ENCODE measurements at places on chromosomes 3 and 15.

- DNase-seq = peak; percentile 97
These were observed 34.3 kb downstream of the TMEM44 start for GRCh38 chr3:194598771-194599557.

- DNase-seq = no peak
These were observed 19.5 kb downstream of the PPCDC start for GRCh38 chr15:75042730-75043508.

DNA sequence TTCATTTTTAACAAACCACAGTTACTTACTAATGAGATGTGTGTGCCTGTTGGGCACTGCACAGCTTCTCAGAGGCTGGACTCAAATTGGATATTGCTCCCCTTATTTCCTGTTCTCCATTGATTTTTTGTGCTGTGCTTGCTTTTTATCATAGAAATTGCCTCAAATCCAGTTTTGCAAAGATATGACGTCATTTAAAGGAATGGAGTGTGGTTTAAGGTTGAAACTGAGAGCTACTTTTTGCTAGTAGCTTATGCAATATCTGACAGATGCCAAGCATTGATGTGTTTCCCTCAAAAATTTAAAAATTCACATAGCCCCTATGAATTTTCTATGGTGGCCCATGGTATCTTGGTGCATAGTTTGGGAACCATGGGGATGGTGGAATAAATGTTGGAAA lies 67.7 kb upstream of the ROPN1 start:
- no peak for DNase-seq

GRCh38 chr15:50577492-50577891 lies 31.0 kb upstream of the USP50 start:
- no peak for DNase-seq

- DNase-seq = no peak
These were observed 42.0 kb downstream of the GSK3B start for GRCh38 chr3:120052225-120052624.

- no peak for DNase-seq
These were observed 13.8 kb upstream of the NSMCE3 start for GRCh38 chr15:29283381-29283780.

DNA sequence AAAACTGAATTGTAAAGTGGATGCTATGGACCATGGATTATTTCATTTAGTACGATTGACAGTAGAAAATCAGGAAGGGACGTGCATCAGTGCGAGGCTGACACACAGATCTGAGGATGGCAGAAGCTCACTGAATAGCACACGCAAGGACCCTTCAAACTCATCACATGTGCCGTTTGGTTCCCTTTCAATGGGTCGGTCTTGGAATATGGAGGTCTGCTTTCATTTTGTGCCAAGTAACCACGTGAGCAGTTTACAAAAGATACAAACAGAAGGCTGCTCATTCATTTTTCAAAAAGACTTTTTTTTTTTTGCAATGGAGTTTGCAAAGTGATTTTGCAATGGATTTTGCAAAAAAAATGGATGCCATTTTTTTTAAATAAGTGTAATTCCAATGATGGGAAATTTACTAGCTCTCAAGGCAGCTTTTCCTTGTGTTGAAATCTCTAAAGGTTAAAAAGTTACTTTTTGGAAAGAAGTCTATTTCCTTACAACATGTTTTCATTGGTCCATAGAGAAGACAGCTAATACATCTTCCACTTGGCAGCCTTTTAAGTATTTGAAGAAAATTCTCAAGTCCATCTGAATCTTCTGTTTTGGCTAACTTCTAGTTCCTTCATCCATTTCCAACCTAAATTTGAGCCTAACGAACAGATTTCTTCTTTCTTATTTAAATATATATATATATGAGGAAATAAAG lies 392.3 kb upstream of the TPRG1 start:
- DNase-seq = no peak

- DNase-seq = no peak
These were observed 67.1 kb upstream of the CHD2 start for GRCh38 chr15:92833106-92833433.

DNA sequence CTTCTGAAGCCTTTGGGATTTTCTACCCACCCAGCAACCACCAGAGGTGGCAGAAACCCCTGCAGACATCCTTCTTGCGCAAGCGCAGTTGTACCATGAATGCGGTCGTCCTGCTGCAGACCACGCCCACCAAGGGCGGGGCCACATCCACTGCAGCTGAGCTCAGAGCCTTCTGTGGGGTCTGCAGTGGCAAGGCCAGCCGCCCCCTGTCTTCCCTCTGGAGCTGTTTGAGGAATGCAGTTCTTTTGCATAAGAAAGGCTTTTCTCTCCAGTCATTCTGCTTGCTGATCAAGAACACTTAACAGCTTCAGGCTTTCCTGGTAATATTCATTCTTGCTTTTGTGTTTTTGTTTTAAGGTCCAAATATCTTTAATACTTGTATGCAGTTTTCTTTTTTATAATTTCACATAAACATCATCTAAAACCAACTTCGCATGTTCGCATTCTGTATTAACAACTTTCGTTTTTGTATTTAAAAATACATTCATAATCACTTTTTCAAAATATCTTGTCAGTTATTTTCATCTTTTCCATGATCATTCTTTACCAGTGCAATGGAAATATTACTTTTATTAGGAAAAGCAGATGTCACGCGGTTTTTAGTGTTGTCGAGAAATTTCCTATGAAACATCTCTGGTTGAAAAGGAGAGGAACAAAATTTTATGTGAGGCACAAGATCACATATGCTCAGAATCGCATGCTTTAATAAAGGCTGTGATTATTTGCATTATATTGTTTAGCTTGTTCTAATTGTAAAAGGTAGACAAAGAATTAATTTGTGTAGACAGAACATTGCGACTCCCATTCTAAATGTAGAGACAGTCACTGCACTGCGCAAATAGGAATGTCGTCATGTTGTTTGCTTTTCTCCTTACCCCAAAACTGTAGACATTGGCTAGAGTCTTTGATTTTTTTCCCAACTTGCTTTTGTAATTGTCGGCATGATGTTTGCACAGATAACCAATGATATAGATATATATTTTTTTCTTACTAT lies 98.1 kb upstream of the SNRPN start:
- no peak for DNase-seq

DNA sequence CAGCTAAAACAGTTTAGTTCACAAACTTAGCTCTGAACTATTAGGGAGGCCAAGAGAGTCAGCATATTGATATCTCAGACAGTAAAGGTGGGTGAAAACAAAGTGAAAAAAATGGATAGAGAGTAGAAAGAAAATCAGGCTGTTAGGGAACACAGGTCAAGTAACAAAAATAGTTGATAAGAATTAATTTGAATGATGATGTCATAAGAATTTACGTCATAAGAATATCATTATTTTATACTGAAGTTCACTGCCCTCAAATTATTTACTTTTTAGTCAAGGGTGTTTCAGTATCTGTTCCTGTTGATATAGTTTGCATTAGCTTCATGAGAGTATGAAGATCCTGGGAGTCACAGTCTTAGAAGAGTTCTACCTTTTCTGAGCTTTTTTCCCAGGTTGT lies 1134.6 kb downstream of the SI start:
- no peak for DNase-seq

GRCh38 chr15:62691008-62691407 lies 351.5 kb upstream of the TPM1 start:
- no peak for DNase-seq

GRCh38 chr15:31243895-31244294 lies 82.7 kb upstream of the KLF13 start:
- no peak for DNase-seq

- DNase-seq = no peak
These were observed 60.4 kb upstream of the SPPL2A start for GRCh38 chr15:50825946-50826345.

DNA sequence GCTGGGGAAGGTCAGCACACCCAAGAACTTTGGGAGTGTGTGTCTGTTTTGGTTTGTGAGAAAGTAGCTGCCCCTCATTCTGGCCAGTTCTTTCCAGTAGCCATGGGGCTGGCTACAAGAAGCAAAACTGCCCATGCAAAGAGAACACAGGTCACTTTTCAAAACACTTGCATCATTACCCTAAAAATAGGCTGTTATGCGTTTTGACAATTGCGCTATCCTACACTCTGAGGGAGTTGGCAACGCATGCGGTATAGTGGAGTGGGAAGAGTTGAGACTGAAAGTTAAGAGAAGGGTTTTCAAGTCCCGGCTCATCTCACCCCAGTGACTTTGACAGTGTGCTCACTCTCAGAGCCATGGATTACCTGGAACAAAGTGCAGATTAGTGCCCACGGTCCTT lies 41.8 kb upstream of the MYZAP start:
- no peak for DNase-seq

DNA sequence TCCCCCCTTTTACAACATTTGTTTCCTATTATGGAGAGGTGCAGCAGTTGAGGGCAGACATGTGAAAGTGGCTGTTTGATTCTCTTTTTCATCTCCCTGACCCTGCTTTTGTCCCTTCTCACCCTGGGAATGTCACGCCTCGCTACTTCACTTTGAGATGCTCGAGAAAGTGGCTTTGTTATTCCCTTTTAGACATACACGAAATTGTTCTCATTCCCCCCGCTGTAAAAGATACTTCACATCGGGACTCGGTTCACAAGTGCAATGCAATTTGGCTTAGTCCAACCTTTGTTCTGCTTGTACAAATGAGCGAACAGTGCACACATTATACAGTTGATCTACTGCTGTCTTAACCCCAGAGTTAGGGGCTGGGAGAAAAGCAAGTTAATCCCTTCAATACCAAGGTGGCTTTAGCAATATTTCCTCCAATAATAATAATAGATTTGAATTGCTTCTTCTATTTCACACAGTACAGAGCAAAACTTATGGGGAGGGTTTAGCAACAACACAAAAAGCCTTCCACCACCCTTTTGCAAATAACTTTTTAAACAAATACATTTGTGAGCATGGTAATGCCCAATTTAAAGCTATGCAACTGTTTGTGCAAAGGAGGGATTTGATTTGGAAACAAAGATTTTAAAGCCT lies 5.7 kb upstream of the FOXB1 start:
- DNase-seq = no peak

DNA sequence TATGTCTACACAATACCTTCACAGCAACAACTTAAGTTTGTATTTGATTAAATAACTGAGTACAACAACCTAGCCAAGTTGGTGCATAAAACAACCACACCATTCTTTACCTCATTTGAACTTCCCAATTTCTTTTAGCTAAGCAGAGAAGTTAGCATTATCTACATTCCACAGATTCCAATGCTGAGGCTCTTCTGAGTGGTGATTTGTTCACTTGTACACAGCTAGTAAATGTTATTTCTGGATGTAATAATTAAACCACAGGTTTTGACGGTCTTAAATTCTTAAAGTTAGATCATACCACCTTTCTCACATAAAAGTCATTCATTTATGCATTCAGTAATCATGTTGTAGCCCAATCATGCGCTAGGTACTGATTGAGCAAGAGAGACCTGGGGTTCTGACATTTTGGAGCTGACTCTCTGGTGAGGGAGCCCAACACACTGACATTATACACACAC lies 102.5 kb downstream of the SST start:
- peak; percentile 91 for DNase-seq

GRCh38 chr3:176262071-176262470 lies 935.2 kb downstream of the TBL1XR1 start:
- peak; percentile 50 for DNase-seq

- DNase-seq = no peak
These were observed 30.2 kb downstream of the IFT80 start for GRCh38 chr3:160368804-160369203.

GRCh38 chr15:68814596-68814995 lies 6.1 kb downstream of the ANP32A start:
- no peak for DNase-seq

DNA sequence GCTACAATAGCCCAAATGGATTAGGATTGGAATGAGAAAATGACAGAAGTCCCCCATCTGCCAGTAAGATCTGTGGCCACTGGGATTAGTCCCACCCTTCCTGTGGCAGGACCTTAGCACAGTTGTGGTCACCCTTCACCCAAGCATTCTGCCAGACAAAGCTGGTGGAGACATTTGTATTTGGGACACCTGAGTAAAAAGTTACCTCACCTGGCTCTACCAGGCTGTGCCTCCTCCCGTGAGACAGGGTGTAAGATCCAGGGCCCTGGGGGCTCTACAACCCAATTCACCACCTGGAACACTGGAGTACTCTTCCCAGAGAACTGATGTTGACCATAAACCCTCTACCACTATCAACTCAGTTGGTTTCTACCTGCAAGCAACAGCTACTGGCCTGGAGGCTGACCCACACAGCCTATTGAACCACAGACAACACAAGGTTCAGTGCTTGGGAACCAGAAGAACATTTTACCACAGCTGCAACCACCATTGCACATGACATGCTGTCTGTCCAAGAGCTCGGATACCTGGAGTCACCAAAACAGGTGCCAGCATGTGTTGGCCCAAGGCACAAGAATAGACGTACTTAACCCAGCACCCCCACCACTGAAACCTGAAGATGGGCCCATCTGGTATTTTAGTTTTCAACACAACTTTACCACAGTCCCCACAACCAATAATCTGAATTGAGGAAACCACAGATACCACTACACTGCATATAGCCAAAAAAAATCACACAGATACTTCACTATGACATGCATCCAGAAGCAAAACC lies 1686.7 kb downstream of the SI start:
- no peak for DNase-seq

DNA sequence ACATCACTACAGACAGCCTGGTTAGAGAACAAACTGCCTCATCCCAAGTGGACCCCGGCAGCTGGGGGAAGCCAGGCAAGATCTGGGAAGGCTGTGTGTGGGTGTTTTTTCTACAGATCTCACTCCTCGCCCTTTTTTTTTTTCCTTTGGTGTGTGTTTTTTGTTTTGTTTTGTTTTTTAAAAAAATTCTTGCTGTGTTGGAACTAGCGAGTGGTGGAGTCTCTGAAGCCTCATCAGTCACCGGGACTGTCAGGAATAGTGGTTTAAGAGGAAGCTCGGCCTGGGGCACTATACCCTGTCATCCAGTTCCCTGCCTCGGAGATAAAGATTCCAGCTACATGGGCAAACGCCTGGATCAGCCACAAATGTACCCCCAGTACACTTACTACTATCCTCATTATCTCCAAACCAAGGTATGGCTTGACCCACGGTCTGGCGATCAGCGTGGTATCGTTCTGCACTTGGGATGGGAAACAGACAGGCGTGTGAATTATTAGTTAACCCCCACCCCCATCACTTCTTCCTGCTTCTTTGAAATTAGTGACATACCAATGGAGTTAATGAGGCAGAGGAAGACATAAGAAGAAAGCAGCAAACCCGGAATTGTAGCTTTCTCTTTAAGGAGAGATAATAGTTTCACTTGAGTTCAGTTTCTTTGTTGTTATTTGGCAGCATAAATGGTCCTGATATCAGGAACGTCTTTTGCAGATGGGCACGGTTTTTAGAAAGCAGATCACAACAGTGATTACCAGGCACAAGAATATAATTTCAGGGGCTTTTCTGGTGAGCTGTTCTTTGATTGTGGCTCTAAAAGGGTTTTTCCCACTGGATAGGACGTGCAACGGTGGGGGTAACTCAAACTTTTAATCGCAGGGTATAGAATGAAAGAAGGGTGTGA lies 722 bp downstream of the RBMS3 start:
- DNase-seq = peak; percentile 67

DNA sequence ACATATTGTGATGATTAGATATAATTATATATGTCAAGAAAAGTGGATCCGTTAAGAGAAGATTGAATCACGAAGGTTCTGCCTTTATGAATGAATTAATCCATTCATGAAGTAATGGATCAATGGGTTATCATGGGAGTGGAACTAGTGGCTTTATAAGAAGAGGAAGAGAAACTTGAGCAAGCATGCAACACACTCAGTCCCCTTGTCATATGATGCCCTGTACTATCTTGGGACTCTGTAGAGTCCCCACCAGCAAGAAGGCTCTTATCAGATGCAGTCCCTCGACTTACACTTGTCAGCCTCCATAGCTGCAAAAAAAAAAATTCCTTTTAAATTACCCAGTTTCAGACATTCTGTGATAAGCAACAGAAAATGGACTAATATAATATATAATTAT lies 301.9 kb downstream of the RAP2B start:
- DNase-seq = no peak

All from NCI-H226 (cell line).